ENCODE measurements at places on chromosomes 5 and 9.

- DNase-seq: no peak
Observed at GRCh38 chr9:76718166-76718565, 46.1 kb upstream of the PCA3 start.

DNA sequence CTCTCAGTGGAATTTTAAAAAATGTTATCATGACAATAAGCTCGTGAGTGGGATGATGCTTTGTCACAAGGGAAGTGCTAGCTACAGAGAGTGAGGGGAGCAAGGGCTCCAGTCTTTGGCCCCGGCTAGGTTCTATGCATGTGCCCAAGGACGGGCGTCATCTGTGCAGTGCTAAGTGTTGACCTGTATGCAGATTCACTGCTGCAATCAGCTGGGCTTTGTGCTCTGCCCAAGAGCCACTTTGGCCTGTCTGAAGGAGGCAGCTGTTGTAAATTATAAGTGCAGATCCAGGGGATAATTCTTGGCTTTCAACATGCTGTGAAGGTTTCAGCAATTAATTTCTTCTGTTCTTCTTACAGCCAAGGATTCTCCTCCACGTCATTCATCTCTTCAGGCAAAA lies 268.6 kb downstream of the PSAT1 start:
- no peak for DNase-seq

- no peak for DNase-seq
Observed at GRCh38 chr5:147439254-147439653, 70.6 kb downstream of the DPYSL3 start.

DNA sequence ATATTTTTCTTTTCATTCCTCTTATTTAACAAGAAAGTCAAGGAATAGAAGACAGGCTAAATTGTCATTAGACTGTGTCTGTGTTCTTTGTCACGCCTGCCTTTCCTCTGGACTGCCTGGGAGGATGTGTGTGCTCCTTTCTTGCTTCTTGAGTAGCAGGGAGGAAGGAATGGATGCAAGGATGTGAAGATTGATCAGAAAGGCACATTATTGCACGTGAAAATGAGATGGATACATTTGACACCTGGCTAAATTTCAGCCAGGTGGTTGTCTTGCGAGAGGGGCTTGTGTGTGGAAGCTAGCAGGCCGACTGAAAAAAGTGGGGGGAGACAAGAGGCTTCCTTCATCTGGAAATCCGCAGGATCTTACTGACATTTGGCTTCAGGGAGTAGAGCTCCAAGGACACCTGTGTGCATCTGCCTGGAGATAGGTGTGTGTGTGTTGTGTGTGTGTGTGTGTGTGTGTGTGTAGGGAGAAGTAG lies 200.1 kb downstream of the MEF2C start:
- DNase-seq: no peak

GRCh38 chr9:70587201-70587600 lies 172.7 kb upstream of the KLF9 start:
- no peak for DNase-seq

GRCh38 chr5:104299998-104300706 lies 737.6 kb upstream of the NUDT12 start:
- no peak for DNase-seq
